Heart right ventricle (tissue), 16 donors: ENCODE measurements at places on chromosomes 5 and 9.
A peak's percentile ranks its signal among the peaks of the same experiment; 100 is the strongest.

GRCh38 chr5:138468133-138468965, 3.1 kb downstream of the EGR1 start:
- no peak for DNase-seq

- DNase-seq = no peak
These were observed 40.0 kb downstream of the AMBP start for GRCh38 chr9:114037961-114038723.

GRCh38 chr5:77957-78804, 13.8 kb upstream of the PLEKHG4B start:
- DNase-seq = peak; percentile 46

GRCh38 chr9:123329329-123329955, 26.6 kb upstream of the CRB2 start:
- DNase-seq = no peak

- DNase-seq = no peak
These were observed 167.7 kb downstream of the MPDZ start for GRCh38 chr9:13111778-13112177.

- no peak for DNase-seq
These were observed 659 bp downstream of the OMD start for GRCh38 chr9:92423612-92424011.

DNA sequence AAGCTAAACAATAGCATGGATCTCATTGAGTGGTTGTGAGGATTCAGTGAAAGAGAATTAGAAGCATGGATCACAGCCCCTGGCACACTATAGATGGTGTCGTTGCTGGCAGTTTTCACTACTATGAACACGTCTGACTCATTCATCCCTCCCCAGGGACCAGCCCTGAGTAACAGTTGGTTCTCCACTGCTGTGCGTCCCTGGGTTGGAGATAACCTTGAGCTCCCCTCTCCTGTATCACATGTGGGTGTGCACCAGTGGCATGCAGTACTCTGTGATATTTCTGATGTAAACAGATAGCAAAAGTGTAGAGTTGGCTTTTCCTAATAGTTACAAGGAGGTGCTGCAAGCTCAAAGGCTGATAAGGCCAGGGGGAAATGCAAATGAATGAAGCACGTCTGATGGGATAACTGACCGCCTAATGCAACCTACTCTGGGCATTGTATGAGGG, 8.8 kb upstream of the LCP2 start:
- peak; percentile 72 for DNase-seq

- no peak for DNase-seq
These were observed 26.3 kb upstream of the CORO2A start for GRCh38 chr9:98218562-98219363.

GRCh38 chr5:39428640-39429039, 3.9 kb upstream of the DAB2 start:
- no peak for DNase-seq

DNA sequence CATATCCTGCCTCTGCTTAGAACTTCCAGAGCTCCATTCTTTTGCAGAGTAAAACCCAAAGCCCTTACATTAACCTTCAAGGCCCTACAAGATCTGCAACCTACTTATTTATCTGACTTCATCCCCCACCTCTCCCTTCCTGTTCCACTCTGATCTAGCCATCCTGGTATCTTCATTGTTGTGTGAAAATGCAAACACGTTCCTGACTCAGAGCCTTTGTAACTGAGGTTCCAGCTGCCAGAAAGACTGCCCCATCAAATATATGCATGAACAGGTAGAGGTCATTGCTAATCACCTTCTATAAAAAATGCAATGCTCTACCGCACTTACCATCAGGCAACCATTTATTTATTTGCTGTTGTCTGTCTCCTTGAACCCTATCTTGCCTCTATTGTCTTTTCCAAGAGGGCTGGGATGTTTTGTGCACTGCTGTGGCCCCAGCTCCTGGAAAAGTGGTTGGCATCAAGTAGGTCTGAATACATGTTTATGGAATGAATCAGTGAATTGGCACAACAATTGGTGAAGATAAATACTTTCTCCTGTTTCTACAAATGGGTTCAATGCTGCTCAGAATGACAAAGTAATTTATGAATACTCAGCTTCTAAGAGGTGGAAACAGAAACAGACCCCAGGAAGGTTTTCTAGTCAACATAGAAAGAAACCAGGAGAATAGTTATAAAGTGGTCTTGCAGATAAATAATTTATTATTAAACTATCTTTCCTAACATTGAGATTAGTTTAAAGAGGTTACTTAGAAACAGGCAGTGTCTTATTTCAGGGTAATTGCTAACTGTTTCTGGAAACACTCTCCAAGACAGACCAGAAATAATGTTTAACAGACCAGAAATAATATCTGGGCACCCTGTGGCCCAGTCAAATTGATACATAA, 230.6 kb upstream of the CD180 start:
- no peak for DNase-seq

GRCh38 chr9:124279531-124280175, 21.9 kb downstream of the NEK6 start:
- no peak for DNase-seq

GRCh38 chr5:5739490-5739945, 317.0 kb downstream of the ICE1 start:
- no peak for DNase-seq

DNA sequence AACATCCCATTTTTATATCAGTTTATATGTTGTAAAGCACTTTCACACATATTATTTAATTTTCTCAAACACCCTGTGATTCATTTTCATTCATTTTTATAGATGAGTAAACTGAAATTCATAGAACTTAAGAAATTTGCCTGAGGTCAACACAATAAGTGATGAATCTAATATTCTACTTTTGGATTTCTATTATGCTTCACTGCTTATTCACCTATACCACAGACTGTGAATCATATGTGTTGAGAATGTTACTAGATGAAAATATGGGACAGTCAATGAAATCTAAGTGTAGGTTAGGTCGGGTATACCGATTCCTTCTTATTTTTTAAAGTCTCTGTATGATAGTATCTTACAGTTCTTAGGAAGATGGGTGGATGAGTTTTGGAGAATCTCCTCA, 24.8 kb downstream of the CDC37L1 start:
- DNase-seq = no peak

- no peak for DNase-seq
These were observed 50.6 kb downstream of the RASEF start for GRCh38 chr9:83012168-83012921.

DNA sequence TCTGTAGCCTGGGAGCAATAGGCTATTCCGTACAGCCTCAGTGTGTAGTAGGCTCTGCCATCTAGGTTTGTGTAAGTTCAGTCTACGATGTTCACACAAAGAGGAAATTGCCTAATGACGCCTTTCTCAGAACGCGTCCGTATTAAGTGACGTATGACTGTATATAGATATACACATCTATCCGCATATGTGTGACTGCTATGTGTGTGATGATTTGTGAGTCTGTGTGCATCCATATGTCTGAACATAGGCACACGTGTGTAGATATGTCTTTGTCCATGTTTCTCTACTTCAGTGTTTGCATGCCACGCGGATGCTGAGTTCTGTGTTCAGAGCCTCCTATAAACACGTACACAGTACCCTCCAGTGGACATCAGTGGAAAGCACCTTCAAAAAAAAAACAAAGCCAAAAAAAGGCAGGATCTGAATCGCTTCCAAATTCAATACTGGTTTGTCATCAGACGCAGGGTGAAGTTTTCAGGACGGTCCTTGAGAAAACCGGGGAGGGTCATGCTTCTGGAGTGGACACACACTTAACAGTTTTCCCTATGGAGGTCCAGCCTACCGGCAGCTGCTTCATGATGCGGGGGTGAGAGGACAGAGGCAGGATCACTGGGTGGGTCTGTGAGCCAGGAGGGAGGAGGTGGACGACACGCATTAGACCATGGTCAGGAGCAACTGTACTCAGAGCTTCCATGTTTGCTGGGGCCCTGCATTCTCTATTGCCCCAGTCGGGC, 29.5 kb upstream of the ALDH1B1 start:
- DNase-seq = no peak

GRCh38 chr5:139776861-139777260, 18.7 kb upstream of the PSD2 start:
- no peak for DNase-seq

- DNase-seq = no peak
These were observed 65.4 kb upstream of the GDNF start for GRCh38 chr5:37905230-37905629.

- no peak for DNase-seq
These were observed 26.4 kb downstream of the ADAMTSL2 start for GRCh38 chr9:133560944-133561343.

DNA sequence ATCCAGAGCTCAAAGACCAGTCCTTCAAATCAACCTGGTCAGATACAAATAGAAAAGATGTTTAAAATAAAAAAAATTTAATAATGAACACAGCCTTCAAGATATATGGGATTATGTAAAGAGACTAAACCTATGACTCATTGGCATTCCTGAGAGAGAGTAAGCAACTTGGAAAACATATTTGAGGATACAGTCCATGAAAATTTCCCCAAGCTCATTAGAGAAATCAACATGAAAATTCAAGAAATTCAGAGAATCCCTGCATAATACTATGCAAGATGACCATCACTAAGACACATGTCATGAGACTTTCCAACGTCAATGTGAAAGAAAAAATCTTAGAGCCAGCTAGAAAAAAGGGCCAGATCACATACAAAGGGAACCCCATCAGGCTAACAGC, 512.9 kb upstream of the PTGER4 start:
- DNase-seq = no peak

DNA sequence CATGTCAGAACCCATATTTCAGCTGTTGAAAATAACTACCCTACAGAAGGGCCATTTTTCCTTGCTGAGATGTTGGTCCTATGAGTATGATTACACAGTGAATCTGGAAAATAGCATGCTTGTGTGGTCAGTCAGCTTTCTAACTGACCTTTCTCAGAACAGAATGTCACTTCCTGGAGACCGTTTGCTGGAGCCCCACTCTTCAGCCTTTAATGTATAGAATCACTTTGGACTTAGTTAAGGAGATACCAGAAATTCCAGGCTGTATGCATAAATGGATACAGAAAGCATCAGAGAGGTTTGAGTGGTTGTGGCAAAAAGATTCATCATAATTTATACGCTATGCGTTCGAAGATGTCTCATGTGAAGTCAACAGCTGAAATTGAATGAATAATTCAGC, 488.1 kb downstream of the EBF1 start:
- no peak for DNase-seq

GRCh38 chr9:21452681-21453080, 12.4 kb downstream of the IFNA1 start:
- no peak for DNase-seq

DNA sequence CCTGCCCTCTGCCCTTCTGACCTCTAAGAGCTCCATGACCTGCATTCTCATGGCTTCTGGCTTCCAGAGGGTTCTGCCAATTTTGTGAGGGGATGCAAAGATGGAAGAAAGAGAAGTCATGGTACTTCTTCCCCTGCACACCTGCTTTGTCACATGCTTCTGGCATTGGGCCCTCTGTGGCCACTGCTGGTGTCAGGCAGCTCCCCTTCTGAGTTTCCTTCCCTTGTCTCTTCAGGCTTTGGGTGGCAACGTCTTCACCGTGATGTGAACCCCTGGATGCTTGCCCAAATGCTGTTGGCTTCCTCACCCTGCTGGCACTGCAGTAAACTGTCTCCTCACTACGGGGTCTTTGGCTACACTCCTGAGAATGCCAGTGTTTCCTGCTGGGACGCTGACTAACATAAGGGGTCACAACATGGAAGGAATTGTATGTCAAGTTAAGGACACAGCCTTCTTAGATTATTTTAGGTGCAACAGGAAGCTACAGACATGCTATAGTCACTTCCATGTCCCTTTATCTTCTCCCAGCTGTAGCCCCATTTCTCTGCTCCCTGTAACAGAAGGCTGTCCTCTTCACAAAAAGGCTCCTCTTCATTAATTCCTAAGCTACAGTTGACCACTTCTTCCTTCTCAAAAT, 8.9 kb upstream of the CLINT1 start:
- DNase-seq = no peak

- DNase-seq = no peak
These were observed 280.3 kb upstream of the WWC1 start for GRCh38 chr5:168011096-168011495.

- DNase-seq = no peak
These were observed 262.7 kb downstream of the DEPDC1B start for GRCh38 chr5:60437308-60437707.

DNA sequence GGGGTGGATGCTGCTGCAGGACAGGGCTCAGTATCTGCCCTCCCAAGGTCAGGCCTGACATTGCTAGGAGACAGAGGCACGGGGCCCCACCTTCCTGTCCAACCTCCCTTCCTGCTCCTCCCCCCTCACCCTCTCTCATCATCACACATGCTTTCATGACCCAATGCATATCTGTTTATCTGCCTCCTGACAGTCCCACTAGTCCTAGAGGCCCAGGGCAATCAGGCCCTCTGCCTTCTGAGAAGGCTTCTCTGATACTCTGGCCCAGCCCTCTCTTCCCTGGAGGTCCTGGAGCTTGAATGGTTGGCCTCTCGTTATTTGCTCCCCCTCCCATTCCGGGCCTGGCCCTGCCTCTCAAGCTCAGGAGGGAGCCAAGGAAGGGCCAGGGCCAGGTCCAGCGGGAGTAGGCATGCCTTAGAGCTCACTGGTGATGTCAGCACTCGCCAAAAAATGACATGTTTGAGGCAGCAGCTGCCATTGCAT, 90.6 kb upstream of the SAP30L start:
- peak; percentile 42 for DNase-seq

DNA sequence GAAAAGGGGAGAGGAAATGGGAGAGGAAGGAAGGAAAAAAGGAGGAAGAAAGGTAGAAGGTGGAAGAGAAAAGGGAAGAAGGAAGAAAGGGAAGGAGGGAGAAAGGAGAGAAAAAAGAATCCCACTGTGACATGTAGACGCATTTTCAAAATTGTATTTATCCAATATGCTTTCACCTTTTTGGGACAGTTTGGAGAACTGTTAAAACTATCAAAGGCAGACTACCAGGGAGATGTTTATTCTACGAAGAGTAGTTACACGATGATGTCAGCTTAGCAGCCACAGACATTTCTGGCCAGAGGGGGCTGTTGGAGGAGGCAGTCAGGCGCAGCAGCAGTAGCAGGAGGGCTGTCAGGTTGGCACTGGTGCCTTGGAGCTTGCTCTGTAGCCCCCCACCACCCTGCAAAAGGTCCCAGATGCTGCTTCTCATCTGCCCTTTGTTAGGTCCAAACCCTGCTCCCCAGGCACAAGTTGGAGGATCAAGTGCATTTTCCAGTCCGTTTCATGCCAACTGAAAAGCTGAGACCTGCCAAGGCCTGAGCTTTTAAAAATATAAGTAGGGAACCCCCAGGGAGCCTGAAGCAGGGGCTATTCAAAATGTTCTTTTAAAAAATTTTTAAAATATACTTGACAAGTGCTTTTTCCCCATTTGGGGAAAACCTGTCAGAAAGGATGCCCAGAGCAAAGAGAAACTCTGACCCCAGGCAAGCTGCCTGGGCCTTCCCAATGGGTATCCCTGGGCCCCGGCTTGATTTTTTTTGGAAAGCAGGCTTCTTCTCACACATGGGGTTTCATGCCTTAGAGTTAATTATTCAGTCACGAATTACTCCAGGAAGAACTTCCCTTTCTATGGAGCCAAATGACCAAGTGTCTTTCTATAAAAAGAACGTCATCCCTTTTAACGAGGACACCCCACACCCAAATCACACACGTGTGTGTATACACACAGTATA, 203.3 kb downstream of the SLIT3 start:
- DNase-seq = no peak

GRCh38 chr5:31048282-31049270, 144.9 kb upstream of the CDH6 start:
- DNase-seq = no peak

GRCh38 chr5:179699616-179700237, 960 bp downstream of the CANX start:
- peak; percentile 14 for DNase-seq

- no peak for DNase-seq
These were observed 825.5 kb downstream of the TLR4 start for GRCh38 chr9:118529624-118530214.
